ENCODE measurements at places on chromosomes 16 and 17.

DNA sequence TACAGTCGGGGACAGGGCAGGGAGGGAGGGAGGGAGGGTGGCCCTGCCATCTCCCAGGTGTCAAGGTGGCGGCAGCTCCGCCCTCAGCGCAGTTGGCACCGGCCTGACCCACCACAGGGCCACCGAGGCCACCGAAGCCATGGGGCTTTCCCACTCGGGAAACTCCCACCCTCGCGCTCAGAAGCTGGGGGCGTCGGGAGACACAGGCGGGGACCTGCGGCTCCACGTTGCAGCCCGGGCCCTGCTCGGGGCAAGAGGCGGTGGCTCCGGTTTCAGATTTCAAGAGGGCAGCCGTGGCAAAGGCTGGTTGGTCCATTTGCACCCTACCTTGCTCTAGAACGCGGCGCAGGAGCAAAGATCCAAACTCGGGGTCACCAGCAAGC lies 544 bp downstream of the CYB561 start:
- DNase-seq, result peak; percentile 25

DNA sequence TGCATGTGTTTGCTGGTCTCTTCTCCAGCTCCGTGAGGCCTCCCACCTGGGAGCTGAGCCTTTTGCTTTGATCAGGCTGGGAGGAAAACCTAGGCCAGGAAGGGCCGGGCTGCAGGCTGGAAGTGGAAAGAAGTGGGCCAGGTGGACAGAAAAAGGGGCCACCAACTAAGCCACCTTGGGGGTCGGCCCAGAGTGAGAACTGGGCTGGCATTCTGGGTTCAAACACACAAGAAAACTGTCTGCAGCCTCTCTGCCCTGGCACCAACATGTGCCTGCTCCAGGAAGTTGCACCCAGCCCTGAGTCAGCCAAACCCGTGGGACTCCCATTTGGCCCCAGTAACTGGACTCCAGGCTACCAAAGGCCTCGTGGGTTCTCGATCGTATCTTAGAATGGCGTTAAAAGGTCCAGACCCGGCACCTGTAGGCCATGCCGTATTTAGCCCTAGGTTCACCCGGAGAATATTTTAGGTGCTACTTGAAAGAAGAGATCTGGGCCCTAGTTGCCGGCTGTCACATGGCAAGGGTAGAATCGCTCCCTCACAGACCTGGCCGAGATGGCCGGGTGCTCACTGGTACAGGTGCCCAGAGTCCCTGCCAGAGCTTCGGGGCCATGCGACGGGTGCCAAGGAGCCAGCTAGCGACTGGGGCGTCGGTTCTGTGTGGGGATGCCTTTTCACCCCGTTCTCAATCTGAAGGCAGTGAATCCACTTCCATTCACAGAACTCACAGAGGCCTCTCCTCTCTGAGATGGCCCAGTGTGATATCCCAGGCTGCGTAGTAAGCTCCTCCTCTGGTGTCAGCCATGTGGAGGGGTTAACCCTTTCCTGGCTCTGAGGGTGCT lies 236.6 kb downstream of the MRTFB start:
- DNase-seq, result no peak

DNA sequence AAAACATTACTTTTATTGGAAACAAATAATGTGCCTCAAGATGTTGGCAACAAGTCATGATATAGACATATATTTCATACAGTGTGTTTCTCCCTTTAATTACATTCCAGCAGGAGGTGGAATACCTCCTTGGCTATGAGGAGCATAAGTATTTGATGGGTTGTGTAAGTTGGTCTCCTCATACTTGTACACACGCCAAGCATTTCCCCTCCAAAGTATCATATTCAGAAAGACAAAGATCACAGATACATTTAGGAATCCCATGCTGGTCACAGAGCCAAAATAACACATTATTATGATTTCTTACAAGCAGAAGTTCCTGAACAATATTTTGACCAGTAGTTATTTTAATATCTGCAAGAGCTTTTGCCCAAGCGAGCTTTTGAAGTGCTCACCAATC lies 57.8 kb downstream of the WSB1 start:
- DNase-seq, result no peak

DNA sequence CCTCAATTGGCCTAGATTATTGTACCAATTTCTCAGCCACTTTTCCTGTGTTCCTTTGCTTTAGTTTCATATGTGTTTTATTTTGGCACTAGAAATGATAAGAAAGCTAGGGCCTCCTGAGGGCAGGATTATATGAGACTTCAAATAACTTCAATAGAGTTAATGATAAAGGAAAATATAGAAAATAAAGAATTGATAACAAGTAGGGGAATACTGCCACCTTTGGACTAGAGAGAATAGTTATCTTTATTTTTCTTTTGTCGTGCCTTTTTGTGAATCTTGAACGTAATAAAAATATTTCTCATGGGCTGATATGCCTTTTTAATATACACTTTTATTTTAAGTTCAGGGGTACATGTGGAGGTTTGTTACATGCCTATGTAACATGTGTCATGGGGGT lies 29.3 kb upstream of the RBL2 start:
- no peak for DNase-seq

GRCh38 chr16:1771188-1771863 lies at the start of gene NME3:
NME3 (minus strand) TSS chr16:1771543; CDS start chr16:1771534, 9 bp downstream.
- DNase-seq, result peak; percentile 69

GRCh38 chr17:62343764-62344270 lies 36.5 kb upstream of the EFCAB3 start:
- no peak for DNase-seq

GRCh38 chr16:31092330-31092729 lies 2.3 kb downstream of the VKORC1 start:
- no peak for DNase-seq

DNA sequence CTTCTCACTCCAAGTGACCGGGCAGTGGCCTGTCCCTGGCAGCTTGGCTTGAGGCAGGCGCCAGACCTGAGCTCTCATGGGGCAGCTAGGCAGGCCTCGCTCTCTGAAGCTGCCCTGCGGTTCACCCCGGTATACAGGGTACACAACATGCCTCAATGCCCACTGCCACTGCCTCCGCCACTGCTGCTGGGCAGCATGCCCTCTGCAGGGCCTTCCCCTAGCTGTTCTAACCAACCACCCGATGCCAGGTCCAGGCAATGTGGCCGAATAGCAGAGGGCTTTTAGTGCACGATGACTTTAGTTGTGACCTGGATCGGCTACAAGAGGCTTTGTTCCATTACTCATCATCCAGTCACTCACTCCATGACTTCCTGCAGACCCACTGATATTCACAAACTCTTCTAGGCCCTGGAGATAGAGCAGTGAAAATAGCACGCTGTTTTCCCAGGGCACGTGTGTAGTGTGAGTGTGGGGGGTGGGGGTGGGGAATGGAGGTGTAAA lies 19.7 kb downstream of the CDC42EP4 start:
- no peak for DNase-seq

DNA sequence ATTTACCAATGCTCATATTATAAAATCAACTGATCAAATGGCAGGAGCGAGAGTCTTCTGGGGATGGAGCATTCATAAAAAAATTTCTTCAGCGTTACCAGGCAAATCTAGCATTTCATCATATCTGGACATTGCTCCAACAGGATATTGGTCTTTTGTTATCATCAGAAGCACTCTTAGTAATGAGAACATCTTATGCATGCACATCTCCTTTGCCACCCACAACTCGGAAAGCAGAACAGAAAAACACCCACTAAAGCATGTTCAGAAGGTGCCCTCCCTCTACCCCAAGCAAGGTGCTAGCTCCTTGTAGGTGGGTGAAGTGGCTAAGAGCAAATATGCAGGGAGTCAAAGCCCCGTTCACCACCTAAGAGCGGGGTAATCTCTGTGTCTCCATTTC lies 18.9 kb downstream of the ARHGAP17 start:
- DNase-seq, result no peak

DNA sequence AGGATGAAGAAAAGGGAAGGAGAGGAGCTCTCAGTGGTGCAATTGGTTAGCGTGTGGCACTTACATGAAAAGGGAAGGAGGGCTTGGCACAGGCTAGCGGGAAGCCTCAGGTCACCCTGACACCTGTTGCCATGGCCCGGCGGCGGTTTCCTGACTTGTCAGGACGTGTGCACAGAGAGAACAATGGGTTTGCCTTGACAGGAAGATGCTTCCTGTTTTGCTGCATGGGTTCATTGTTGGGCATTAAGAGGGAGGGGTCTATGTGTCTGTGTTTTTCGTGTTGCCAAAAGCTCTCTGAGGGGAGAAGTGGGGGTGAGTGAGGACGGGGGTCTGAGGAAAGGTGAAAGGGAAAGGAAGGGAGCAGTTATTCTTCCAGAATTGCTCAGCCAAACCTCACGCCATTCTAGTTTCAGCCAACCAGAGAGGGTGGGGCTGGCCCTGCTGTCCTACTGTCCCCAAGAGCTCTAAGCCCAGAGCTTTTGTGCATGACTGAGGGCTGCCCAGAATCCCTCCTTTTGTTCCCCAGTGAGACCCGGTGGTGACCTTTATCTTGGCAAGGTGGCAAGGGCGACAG lies 17.1 kb upstream of the CCR7 start:
- DNase-seq, result peak; percentile 95

DNA sequence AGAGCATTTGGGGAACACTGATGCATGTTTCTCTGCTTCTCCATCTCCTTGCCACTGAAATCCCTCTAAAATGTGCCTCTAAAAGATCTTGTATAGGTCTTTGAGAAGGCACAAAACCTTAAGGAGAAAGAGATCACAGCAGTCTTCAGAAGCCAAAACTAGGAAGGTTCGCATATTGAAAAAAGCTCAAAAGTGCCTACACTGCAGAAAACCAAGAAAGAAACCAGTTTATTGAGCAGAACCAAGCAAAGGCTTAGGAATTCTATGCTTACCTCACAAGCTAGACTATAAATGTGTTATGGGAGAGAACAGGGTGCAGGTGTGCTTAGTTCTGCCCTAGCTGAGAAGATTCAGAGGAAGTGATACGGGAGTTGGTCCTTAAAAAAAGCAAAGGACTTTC lies 16.6 kb downstream of the DGKE start:
- peak; percentile 37 for DNase-seq

- DNase-seq, result no peak
Measured at GRCh38 chr17:10585529-10585928, 36.1 kb upstream of the MYH2 start.

GRCh38 chr17:49746791-49747490 lies 17.0 kb downstream of the FAM117A start:
- peak; percentile 92 for DNase-seq

GRCh38 chr17:76086384-76086783 lies 7.4 kb downstream of the ZACN start:
- no peak for DNase-seq

- no peak for DNase-seq
Measured at GRCh38 chr17:66649818-66650543, 184.9 kb upstream of the CACNG5 start.

- DNase-seq, result no peak
Measured at GRCh38 chr17:34307110-34307509, 12.1 kb upstream of the CCL8 start.

All from MM.1S (cell line).